Astrocyte (in vitro differentiated cells and primary cell): ENCODE measurements at places on chromosomes 2 and 18. TPM values are rescaled to one million over a fixed set of nuclear protein-coding genes. Genes with fewer than 3 reads are reported as not detected.

DNA sequence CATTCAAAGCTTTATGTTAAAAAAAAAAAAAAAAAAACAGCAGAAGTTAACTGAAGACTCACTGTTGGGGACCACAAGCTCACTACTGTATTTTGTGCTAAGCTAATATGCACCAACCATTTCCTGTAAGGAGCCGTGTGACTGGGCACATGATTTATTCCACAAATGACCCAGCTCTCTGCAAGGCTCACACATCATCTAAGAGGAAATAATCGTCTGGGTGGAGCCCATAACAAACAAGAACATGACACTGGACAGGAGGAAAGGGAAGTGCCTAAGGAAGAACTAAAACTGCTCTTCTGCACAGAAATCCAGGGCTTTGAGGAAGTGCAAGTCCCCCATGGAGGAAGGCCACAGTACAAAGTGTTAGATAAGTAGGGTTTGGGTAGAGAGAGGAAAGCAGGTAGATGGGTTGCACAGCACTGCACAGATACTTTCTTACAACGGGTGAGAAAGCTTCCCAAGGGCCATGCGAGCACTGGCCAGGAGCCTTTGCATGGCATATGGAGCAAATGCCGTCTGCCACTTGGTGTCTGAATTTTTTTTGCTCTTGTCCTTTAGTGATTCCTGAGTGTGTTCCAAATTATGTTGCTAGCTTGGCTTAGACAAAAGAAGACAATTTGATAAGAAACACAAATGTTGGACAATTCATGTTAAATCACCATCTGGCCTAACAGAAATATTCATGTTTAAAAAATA, 24.4 kb downstream of the NFE2L2 start:
- DNase-seq: peak; percentile 48

DNA sequence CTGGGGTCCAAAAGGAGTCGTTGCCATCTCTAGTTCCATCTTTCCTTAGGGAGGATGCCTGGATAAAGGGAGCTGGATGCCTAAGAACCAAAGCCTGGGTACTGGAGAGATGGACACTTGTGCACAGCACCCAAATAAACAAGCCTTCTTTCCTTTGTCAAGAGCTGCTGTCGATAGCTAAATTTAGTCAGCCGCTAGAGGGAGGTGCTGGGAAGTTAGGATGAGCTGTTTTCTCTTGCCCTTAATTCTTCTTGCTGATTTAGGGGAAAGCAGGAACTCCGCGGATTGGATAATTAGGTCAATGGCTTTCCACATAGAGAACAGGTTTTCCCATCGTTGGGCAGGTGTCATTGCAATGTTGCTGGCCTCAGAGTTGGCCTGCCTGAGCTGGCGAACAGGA, 30.9 kb upstream of the SERPINB12 start:
- DNase-seq: peak; percentile 26

DNA sequence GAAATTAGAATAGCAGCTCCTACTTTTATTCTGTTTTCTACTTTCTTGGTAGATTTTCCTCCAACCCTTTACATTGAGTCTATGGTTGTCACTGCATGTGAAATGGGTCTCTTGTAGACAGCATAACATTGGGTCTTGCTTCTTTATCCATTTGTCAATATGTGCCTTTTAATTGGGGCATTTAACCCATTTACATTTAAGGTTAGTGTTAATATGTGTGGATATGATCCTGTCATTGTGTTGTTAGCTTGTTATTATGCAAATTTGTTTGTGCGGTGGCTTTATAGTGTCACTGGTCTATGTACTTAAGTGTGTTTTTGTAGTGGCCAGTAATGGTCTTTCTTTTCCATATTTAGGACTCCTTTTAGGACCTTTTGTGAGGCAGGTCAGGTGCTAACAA, 276.9 kb upstream of the SPHKAP start:
- no peak for DNase-seq

GRCh38 chr2:100057901-100058261, 84.5 kb downstream of the AFF3 start:
- DNase-seq: peak; percentile 68

- peak; percentile 27 for DNase-seq
Measured at GRCh38 chr2:195322324-195322723, 334.7 kb upstream of the SLC39A10 start.

GRCh38 chr2:4662161-4662779, 958.9 kb downstream of the DCDC2C start:
- DNase-seq: no peak

DNA sequence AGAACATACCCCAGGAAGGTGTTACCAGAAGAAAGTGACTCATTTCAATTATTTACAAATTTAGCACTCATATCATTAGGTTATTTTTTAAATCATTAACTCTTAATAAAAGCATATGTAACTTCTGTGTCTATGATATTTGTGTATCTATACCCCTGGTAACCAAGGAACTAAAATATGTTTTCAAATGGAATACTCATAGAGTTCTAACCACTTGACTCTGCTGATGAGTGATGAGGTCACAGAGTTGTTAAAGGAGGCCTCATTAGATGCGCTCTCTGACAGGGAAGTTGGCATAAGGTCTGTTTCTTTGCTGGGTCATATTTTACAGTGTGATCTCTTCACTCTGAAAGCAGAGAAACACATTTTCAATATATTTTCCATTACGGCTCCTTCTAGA, 73.4 kb downstream of the CCDC150 start:
- no peak for DNase-seq

DNA sequence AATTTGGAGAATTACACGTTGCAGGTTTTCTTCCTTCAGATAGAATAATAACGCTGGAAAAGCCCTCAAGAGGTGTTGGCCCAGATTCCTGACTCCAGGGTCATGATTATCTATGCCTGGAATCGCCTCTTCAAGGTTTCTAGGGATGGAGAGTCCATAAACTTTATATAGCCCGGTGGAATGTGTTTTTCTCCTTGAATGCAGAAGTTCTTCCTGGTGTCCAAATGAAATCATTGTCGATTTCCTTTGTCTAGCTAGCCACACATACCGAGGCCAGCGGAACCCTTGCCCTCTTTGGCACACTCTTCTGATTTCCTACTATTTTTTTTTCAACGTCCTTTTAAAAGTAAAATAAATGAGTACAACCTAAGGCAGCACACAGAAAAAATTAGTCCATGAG, 117.8 kb downstream of the PID1 start:
- peak; percentile 42 for DNase-seq

DNA sequence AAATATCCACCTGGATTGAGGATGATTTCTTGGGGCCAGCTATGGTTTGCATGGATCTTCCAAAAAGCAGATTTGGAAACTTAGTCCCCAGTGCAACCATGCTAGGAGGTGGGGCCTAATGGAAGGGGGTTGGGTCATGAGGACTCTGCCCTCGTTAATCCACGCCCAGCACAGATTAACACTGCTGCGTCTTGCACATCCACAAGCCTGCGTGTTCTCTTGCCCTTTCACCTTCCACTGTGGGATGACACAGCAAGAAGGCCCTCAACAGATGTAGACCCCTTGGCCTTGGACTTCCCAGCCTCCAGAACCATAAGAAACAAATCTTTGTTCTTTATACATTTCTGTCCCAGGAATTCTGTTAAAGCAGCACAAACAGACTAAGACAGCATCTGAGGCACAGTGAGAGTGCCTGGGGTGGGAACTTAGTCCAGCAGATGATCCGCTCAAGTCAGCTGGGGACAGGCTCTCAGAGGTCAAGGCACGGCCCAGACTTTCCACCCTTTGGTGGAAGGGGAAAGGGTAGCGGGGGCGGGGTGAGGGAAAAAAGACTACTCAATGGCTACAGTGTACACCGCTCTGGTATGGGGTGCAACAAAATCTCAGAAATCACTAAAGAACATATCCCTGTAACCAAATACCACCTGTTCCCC, 2.4 kb downstream of the RAB17 start:
- DNase-seq: no peak

DNA sequence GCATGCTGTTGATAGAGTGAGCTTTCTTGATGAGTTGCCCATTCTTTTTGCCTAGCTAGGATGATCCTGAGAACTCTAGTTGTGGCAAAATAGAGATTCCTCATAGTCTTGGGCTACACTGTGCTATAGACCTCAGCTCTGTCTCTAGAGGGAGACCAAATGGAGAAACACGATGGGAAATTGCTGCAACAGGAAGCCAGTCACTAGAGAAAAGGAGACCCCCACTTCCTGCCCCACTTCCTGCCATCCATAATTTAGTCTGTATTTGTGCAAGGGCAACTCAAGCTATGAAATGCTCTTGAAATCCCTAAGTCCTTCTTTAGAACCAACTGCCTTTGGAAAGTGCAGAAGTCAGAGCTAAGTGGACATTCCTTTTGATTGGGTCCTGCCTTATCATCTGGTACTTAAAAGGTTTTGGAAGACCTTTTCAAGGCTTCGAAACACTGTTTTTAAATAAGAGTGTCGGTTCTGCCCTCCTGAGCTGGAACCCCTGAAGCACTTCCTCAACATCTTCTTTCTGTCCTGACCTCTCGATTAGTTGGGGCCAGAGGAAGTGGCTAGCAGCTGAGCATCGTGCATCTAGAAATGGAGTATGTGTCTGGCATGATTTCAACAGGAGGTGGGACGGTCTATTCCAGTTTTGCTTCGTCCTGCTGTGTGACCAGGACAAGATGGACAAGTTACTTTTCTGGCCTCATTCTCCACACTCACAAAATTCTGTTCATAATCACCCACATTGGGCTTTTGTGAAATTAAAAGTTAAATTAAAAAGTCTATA, 8.6 kb upstream of the KCNE4 start:
- no peak for DNase-seq

- DNase-seq: no peak
Measured at GRCh38 chr2:238888781-238889180, 40.9 kb downstream of the TWIST2 start.

DNA sequence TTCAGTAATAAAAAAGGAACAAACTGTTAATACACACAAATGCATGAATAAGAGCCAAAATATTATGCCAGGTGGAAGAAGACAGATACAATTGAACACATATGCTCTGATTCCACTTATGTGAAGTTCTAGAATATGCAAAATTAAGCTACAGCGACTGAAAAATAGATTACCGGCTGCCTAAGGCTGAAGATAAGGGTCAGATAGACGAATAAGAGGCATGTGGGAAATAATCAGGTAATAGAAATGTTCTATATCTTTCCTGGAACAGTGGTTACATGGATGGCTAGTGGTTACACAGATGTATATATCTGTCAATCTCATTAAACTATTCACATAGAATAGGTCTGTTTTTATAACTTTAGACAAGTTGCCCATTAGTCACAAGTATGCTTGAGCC, 51.9 kb upstream of the REG3G start:
- no peak for DNase-seq

AOX1 gene
- 1.6 and 3.4 TPM in 2 replicates for total RNA-seq

BOLL gene
- not detected in 2 replicates for total RNA-seq

HRH4 gene
- 0.17 and 0.25 TPM in 2 replicates for total RNA-seq

IL36B gene
- total RNA-seq: not detected in 2 replicates

ACKR3 gene
- total RNA-seq: 72.7 and 88.3 TPM in 2 replicates

ANKRD30BL gene
- total RNA-seq: not detected in 2 replicates
